Vagina (tissue), 2 donors: ENCODE measurements at places on chromosomes 5 and 9.

DNA sequence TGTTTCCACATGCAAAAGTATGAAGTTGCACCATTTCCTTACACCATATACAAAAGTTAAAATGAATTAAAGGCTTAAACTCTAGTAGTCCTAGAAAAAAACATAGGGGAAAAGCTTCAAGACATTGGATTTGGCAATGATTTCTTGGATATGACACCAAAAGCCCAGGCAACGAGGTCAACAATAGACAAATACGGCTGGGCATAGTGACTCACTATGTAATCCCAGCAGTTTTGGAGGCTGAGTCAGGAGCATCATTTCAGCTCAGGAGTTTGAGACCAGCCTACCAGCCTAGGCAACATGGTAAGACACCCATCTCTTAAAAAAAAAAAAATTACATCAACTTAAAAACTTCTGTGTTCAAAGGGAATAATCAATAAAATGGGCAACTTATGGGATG lies 30.9 kb upstream of the SREK1 start:
- no peaks in the 10 kb centered on the region for H3K27me3 ChIP-seq
- no peaks in the 10 kb centered on the region for H3K36me3 ChIP-seq
- H3K4me3 ChIP-seq: no peak overlapping the region
- DNase-seq: no peak

GRCh38 chr9:30967476-30967875 lies 1417.0 kb upstream of the ACO1 start:
- no peaks in the 10 kb centered on the region for H3K4me1 ChIP-seq
- no peaks in the 10 kb centered on the region for H3K36me3 ChIP-seq
- H3K27me3 ChIP-seq: no peaks in the 10 kb centered on the region
- no peak overlapping the region for H3K27ac ChIP-seq
- DNase-seq: no peak
- H3K4me3 ChIP-seq: no peak overlapping the region

GRCh38 chr5:178642351-178642909 lies 15.6 kb upstream of the CLK4 start:
- peaks cover 6% of the 10 kb centered on the region for H3K4me1 ChIP-seq
- no peak overlapping the region for H3K27ac ChIP-seq
- H3K36me3 ChIP-seq: no peaks in the 10 kb centered on the region

- no peaks in the 10 kb centered on the region for H3K4me1 ChIP-seq
- no peaks in the 10 kb centered on the region for H3K27me3 ChIP-seq
- H3K36me3 ChIP-seq: no peaks in the 10 kb centered on the region
- H3K4me3 ChIP-seq: no peak overlapping the region
- H3K27ac ChIP-seq: no peak overlapping the region
Measured at GRCh38 chr5:61919920-61920319, 386.1 kb upstream of the KIF2A start.

GRCh38 chr5:147854894-147855773 lies 23.4 kb upstream of the SCGB3A2 start:
- H3K4me3 ChIP-seq: no peak overlapping the region
- H3K4me1 ChIP-seq: no peaks in the 10 kb centered on the region
- no peaks in the 10 kb centered on the region for H3K36me3 ChIP-seq
- H3K27ac ChIP-seq: no peak overlapping the region
- H3K27me3 ChIP-seq: no peaks in the 10 kb centered on the region

DNA sequence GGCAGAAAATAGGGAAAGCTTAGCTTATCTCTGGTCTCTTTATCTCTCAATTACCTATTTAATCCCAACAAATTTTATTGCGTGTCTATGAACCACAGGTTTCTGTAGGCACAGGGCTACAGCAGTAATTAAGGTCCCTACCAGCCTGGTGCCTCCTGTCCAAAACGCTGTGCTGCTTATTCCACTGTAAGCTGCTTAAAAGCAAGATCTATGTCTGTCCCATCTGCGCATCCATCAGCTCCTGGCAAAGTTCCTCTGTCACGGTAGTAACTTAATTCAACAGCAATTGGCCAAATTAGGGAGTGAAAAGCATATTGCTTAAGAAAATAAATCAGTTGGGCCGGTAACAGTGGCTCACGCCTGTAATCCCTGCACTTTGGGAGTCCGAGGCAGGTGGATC lies 235.8 kb upstream of the VLDLR start:
- no peak overlapping the region for H3K27ac ChIP-seq
- DNase-seq: no peak
- H3K4me1 ChIP-seq: no peaks in the 10 kb centered on the region

- no peak overlapping the region for H3K4me3 ChIP-seq
- peak; percentile 72 for DNase-seq
- no peaks in the 10 kb centered on the region for H3K27me3 ChIP-seq
- H3K4me1 ChIP-seq: no peaks in the 10 kb centered on the region
- H3K36me3 ChIP-seq: no peaks in the 10 kb centered on the region
- no peak overlapping the region for H3K27ac ChIP-seq
Measured at GRCh38 chr9:88808019-88808656, 183.1 kb upstream of the S1PR3 start.

DNA sequence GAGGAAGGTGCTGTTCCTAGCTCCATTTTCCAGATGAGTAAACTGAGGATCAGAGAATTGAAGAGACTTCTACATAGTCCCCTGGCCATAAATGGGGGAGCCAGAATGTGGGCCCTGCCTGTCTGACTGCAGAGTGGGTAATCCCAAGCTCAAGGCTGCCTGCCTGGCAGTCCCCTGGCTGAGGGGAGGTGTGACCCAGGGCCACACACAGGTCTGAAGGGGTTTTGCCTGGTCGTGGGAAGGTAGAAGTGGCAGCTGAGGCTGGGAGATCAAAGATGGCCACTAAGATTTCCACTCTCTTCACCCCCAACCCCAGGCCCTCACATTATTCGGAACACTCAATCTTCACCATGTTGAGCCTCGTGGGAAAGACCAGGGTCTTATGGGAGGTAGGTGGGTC lies 176.3 kb downstream of the MACROH2A1 start:
- H3K27me3 ChIP-seq: no peaks in the 10 kb centered on the region
- no peak for DNase-seq
- peak overlapping the region; percentile 50 for H3K27ac ChIP-seq
- peaks cover 35% of the 10 kb centered on the region for H3K4me1 ChIP-seq
- no peak overlapping the region for H3K4me3 ChIP-seq
- no peaks in the 10 kb centered on the region for H3K36me3 ChIP-seq

DNA sequence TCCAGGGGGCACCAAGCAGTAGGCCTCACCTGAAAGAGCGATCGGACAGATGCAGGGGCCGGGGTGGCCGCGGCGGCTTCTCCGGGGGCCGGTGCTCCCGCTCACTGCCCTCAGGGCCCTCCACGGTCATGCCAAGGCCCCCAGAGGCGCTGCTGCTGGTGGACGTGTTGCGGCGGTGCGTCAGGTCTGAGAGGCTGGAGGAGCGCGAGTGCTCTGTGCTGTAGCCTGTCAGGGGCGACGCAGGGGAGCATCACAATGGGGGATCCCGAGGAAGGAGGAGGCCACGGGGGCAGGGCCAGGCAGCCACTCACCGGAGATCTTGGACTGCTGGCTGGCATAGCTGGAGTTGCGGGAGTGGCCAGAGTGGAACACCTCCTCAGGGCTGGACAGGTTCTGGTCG lies 7.7 kb upstream of the DPM2 start:
- H3K4me3 ChIP-seq: no peak overlapping the region
- no peak for DNase-seq
- H3K27me3 ChIP-seq: no peaks in the 10 kb centered on the region
- no peaks in the 10 kb centered on the region for H3K36me3 ChIP-seq
- peaks cover 53% of the 10 kb centered on the region for H3K4me1 ChIP-seq

- peaks cover 20% of the 10 kb centered on the region for H3K27me3 ChIP-seq
- DNase-seq: no peak
- H3K27ac ChIP-seq: no peak overlapping the region
- no peak overlapping the region for H3K4me3 ChIP-seq
- H3K4me1 ChIP-seq: peaks cover 19% of the 10 kb centered on the region
Measured at GRCh38 chr9:136135326-136136126, 16.9 kb upstream of the TMEM250 start.

DNA sequence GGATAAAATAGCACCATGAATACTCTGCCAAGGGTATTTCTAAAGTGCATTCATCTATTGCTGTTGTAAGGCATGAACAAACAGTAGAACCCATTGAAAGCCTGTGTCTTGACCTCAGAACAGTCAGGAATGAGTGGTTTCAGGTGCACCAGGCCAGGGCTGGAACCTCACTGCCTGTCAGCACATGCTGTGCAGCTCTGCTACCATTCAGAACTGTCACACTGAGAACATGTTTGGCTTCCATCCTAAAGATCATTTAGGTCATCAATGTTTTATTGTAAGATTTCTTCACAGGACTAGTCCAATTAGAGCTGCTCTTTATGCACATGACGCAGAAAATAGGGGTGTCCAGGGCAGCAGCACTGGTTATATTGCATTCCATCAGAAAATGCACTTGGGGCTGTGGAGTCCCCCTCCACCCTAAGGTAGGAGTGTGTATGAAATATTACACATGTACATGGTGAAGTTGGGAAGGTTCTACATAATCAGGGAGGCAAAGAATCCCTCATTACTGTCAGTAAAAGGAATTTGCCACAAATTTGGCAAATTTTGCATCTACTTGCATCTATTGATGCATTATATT lies 408.0 kb downstream of the CTNND2 start:
- no peaks in the 10 kb centered on the region for H3K27me3 ChIP-seq
- no peak for DNase-seq
- H3K4me3 ChIP-seq: no peak overlapping the region
- no peaks in the 10 kb centered on the region for H3K4me1 ChIP-seq
- no peaks in the 10 kb centered on the region for H3K36me3 ChIP-seq

DNA sequence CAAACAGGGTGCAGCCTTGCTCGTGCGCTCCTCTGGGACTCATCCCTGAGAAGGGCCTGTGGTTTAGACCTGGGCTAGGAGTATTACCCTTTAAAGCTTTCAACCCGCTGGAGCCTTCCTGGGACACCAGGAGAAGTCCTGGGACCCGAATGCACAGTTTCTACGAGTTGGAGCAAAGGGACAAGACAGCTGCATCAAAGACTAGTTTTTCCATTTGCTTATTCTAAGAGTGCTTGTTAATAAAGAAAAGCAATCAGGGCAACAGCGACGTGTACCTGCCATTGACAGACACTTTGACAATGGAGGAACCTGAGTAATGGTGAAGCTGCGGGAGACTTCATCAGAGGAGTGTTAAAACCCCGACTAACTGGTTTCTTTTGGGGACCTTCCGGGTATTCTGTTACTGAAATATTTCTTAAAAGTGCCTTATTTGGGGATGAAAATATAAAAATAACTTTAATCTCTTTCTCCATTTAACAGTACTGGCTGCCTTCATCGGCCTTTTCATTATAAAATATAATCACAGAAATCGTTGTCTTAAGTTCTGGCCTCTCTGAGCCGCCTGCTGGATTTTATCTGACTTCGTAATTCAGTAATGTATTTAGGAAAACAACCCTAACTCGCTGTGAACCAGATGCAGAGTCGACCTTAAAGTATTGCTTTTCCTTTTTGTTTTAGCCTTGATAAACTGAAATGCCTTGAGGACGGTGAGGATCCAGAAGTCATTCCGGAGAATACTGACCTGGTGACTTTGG lies 732 bp downstream of the SNAPC3 start:
- H3K27ac ChIP-seq: peak overlapping the region; percentile 91
- H3K36me3 ChIP-seq: no peaks in the 10 kb centered on the region
- H3K4me3 ChIP-seq: peak overlapping the region; percentile 60

GRCh38 chr9:16092142-16093091 lies 539.6 kb downstream of the CCDC171 start:
- no peaks in the 10 kb centered on the region for H3K4me1 ChIP-seq
- H3K27ac ChIP-seq: no peak overlapping the region
- H3K27me3 ChIP-seq: no peaks in the 10 kb centered on the region
- H3K36me3 ChIP-seq: no peaks in the 10 kb centered on the region

- DNase-seq: no peak
- H3K36me3 ChIP-seq: no peaks in the 10 kb centered on the region
- H3K27me3 ChIP-seq: no peaks in the 10 kb centered on the region
- no peaks in the 10 kb centered on the region for H3K4me1 ChIP-seq
Measured at GRCh38 chr9:34310215-34310614, 18.9 kb downstream of the KIF24 start.

DNA sequence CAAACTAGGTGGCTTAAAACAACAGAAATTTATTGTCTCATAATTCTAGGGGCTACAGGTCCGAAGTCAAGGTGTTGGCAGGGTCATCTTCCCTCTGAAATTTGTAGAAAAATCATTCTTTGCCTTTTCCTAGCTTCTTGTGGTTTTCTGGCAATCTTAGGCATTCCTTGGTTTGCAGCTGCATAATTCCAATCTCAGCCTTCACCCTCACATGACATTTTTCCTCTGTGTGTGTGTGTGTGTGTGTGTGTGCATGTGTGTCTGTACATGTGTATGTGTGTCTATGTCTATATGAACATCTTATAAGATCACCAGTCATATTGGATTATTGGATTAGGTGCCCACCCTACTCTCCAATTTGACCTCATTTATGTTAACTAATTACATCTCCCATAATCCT lies 330.6 kb downstream of the CHSY3 start:
- no peaks in the 10 kb centered on the region for H3K36me3 ChIP-seq
- DNase-seq: no peak
- H3K27ac ChIP-seq: no peak overlapping the region
- no peak overlapping the region for H3K4me3 ChIP-seq
- no peaks in the 10 kb centered on the region for H3K27me3 ChIP-seq
- H3K4me1 ChIP-seq: no peaks in the 10 kb centered on the region

DNA sequence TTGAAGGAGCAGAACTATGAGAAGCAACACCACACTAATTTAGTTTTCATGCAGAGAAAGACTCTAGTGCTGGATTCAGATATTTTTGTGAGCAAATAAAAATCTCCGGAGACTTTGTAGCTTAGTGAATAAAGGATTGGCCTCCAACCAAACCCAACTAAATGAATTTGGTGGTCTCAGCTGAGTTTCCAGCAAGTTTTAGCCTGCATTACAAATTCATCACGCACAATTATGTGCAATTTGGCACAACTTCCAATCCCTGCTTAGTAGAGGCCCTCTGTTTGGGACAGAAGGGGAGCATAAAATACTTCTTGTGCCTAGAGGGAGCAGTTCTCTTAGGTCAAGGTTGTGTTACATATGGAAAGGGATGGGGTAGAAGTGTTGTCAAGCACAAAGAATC lies 112.3 kb upstream of the ADAMTSL1 start:
- H3K36me3 ChIP-seq: no peaks in the 10 kb centered on the region
- H3K27ac ChIP-seq: no peak overlapping the region
- peaks cover 11% of the 10 kb centered on the region for H3K4me1 ChIP-seq
- no peak overlapping the region for H3K4me3 ChIP-seq

DNA sequence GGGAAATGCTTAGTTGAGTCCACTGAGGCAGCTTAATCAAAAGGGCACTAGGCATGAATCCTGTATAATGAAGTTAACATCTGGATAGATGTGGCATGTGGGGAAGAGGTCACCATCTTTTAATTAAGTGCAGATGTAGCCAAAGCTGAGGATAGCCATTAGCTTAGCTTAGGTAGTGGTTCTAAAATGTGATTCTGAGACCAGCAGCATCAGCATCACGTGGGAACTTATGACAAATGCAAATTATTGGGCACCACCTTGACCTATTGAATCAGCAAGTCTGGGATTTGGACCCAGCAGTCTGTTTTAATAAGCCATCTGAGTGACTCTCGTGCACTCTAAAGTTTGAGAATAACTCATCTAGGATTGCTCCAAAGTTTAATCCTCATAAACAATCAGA lies 63.8 kb downstream of the SNCAIP start:
- no peak for DNase-seq
- H3K4me3 ChIP-seq: no peak overlapping the region
- H3K36me3 ChIP-seq: no peaks in the 10 kb centered on the region
- no peaks in the 10 kb centered on the region for H3K4me1 ChIP-seq
- H3K27me3 ChIP-seq: no peaks in the 10 kb centered on the region

- H3K27me3 ChIP-seq: no peaks in the 10 kb centered on the region
- peak overlapping the region; percentile 8 for H3K4me3 ChIP-seq
- H3K27ac ChIP-seq: no peak overlapping the region
- DNase-seq: no peak
- H3K36me3 ChIP-seq: no peaks in the 10 kb centered on the region
Measured at GRCh38 chr9:124030969-124031451, 19.4 kb downstream of the LHX2 start.

- DNase-seq: no peak
- no peaks in the 10 kb centered on the region for H3K36me3 ChIP-seq
- H3K4me3 ChIP-seq: no peak overlapping the region
- H3K27me3 ChIP-seq: no peaks in the 10 kb centered on the region
- no peak overlapping the region for H3K27ac ChIP-seq
- no peaks in the 10 kb centered on the region for H3K4me1 ChIP-seq
Measured at GRCh38 chr5:98556712-98557111, 216.8 kb upstream of the RGMB start.
